HepG2 (cell line): ENCODE measurements at places on chromosomes 4 and X. TPM values are rescaled to one million over a fixed set of nuclear protein-coding genes. Genes with fewer than 3 reads are reported as not detected.

DNA sequence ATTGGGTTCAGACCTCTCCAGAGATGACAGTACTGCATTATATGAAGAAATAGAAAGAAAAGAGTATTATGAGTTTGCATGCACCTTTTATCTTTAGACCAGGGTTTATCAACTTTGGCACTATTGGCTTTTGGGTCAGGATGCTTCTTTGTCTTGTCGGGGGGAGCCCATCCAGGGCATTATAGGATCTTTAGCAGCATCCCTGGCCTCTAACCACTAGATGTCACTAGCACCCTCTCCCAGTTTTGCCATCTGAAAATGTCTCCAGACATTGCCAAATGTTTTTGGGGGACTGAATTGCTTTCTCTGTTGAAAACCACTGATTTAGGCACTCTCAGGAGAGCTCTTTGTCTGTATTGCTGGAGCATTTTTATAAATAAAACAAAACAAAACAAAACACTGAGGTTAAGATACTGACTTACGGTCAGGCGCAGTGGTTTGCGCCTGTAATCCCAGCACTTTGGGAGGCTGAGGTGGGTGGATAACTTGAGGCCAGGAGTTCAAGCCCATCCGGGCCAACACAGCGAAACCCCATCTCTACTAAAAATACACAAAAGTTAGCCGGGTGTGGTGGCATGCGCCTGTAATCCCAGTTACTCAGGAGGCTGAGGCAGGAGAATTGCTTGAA is 23.6 kb downstream of the CA5B start:
- DNase-seq = no peak

The LDB2 gene
- total RNA-seq = not detected in 2 replicates

The APBB2 gene
- 17.0 and 19.7 TPM in 2 replicates for total RNA-seq

The STPG2 gene
- total RNA-seq = 0.07 TPM in 1 of 2 replicates, not detected in the other

DNA sequence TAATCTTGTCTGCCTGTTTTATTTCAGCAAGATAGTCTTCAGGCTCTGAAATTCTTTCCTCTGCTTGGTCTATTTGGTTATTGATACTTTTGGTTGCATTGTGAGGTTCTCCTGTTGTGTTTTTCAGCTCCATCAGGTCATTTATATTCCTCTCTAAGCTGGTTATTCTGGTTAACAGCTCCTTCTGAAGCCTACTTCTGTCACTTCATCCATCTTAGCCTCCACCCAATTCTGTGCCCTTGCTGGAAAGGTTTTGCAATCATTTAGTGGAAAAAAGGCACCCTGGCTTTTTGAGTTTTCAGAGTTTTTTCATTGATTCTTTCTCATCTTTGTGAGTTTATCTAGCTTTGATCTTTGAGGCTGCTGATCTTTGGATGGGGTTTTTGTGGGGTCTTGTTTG is 647.7 kb downstream of the SPRY1 start:
- no peak for DNase-seq
